Right renal cortex interstitium (tissue), 3 donors: ENCODE measurements at places on chromosomes 11 and 22. TPM values are rescaled to one million over a fixed set of nuclear protein-coding genes. Genes with fewer than 3 reads are reported as not detected.

DNA sequence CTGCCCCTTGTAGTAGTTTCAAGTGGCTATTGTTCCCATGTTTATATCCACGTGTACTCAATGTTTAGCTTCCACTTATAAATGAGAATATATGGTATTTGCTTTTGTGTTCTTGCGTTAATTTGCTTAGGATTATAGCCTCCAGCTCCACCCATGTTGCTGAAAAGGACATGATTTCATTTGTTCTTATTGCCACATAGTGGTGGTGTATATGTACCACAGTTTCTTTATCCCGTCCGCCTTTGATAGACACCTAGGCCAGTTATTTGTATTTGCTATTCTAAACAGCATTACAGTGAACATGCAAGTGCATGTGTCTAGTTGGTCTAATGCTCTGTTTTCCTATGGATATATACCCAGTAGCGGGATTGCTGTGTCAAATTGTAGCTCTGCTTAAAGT lies 6.8 kb downstream of the OR51B2 start:
- no peak for DNase-seq

DNA sequence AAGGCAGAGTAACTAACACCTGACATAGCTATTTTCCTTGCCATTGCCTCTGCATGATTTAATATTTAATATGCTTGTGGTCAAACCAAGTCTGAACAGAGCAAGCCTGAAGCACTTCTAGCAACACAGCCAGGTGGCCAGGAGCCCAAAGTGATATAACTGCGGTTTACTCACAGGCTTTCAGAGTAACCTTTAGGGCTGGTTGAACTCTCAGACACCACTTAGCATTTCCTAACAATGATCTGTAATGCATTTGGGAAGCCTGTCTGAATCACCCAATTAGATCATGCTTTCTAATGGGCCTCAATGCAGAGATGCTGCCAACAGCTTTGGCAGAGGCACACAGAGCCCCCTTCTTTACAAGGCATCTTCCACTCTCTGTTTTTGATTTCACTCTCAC lies 96.1 kb downstream of the FDX1 start:
- no peak for DNase-seq

The OPCML gene
- polyA plus RNA-seq, result 19.4 TPM

GRCh38 chr11:7262672-7263071 lies 11.0 kb downstream of the SYT9 start:
- no peak for DNase-seq

- no peak for DNase-seq
Observed at GRCh38 chr11:35332524-35332923, 86.8 kb downstream of the SLC1A2 start.

The VWCE gene
- 1.6 TPM for polyA plus RNA-seq

- peak; percentile 31 for DNase-seq
Observed at GRCh38 chr11:5684036-5684645, 733 bp downstream of the TRIM5 start.

The ANGPTL5 gene
- 0.11 TPM for polyA plus RNA-seq
